ENCODE measurements at places on chromosomes 5 and 9.
A peak's percentile ranks its signal among the peaks of the same experiment; 100 is the strongest.

DNA sequence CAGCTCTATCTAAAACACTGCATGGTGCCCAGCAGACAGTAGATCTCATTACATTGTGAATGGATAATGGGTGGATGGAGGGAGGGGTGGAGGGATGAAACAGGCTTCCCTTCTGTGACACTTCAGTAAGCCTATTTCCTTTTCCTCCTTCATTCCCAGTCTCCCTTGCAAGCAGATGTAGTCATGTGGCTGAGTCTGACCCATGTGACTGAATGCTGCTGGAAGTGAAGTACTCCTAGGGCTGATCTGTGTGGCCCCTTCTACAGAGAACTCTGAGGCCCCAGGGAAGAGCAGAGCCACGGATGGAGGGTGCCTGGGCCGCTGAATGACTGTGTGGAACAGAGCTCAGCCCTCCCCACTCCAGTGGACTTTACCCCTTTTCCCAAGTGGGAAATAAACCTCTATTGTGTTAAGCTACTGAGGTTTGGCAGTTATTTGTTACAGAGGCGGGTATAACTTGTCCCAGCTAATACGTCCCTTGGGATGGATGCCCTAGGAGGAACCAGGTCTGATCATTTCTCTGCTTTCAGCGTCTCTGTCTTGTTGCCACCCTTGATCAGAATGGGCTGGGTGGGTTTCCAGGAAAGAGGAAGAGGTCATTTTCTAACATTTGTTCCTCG is 176.1 kb upstream of the MVB12B start:
- no peaks in the 10 kb centered on the region for H3K36me3 ChIP-seq
- H3K4me1 ChIP-seq = peaks cover 3% of the 10 kb centered on the region
- H3K4me3 ChIP-seq = no peak overlapping the region
- DNase-seq = no peak

- H3K4me1 ChIP-seq = peaks cover 3% of the 10 kb centered on the region
- no peak overlapping the region for H3K4me3 ChIP-seq
- DNase-seq = no peak
- peaks cover 4% of the 10 kb centered on the region for H3K36me3 ChIP-seq
- no peak overlapping the region for H3K27ac ChIP-seq
Measured at GRCh38 chr9:100457517-100457916, 15.4 kb upstream of the TMEFF1 start.

- no peaks in the 10 kb centered on the region for H3K4me1 ChIP-seq
- H3K36me3 ChIP-seq = no peaks in the 10 kb centered on the region
- H3K27ac ChIP-seq = no peak overlapping the region
- no peak for DNase-seq
- H3K4me3 ChIP-seq = peak overlapping the region; percentile 65
Measured at GRCh38 chr9:86099701-86100364, 475 bp upstream of the GOLM1 start.

- no peaks in the 10 kb centered on the region for H3K36me3 ChIP-seq
- H3K4me3 ChIP-seq = no peak overlapping the region
- H3K27me3 ChIP-seq = no peaks in the 10 kb centered on the region
Measured at GRCh38 chr9:113646946-113647914, 183.7 kb downstream of the RGS3 start.

GRCh38 chr5:81226949-81227348 is 6.2 kb upstream of the CKMT2 start:
- H3K27me3 ChIP-seq = no peaks in the 10 kb centered on the region
- H3K27ac ChIP-seq = no peak overlapping the region
- no peak overlapping the region for H3K4me3 ChIP-seq
- H3K36me3 ChIP-seq = peaks cover 6% of the 10 kb centered on the region
- no peak for DNase-seq

DNA sequence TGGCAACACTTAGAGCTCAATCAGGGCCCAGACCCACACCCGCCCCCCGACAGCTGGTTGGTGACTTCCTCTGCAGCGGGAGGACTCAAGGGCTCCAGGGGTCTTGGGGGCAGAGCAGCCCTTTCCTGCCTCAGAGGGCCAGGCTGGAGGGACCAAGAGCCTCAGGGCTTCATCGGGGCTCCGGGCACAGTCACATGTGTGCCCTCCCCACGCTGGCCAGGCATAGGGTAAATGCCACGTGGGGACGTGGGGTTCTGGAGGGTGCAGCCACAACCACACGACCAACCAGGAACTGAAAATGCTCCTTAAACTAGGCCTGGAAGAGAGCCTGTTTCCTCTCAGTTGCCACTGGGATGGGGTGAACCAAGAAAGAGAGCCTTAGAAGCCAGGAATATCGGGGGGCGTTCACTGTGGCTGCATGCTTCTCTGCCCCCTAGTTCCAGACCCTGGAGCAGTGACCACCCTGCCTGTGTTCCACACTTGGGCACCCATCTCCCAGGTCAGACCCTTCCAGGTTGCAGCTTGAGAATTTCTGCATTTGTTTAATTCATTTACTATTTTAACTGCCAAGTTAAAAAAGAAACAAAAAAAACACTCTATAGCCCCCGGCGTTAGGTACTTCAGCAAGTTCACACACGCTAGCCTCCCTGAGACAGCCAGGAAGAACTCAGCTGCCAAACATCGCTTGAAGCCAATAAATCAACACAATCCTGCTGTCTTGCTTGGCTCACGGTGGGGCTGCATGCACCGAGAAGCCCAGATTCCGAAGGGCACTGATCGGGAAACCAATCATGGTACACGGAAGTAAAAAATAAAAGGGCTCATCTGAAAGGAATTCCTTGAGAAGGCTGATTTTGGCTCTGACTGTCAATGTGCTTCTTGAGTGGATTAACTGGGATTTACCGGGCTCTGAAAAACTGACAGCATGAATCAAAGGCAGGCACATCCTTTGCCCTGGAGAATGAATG is 56.1 kb upstream of the PHYKPL start:
- H3K36me3 ChIP-seq = no peaks in the 10 kb centered on the region
- H3K4me3 ChIP-seq = no peak overlapping the region
- no peak for DNase-seq

- H3K36me3 ChIP-seq = no peaks in the 10 kb centered on the region
- no peaks in the 10 kb centered on the region for H3K4me1 ChIP-seq
- no peak overlapping the region for H3K27ac ChIP-seq
- no peaks in the 10 kb centered on the region for H3K27me3 ChIP-seq
- no peak for DNase-seq
- no peak overlapping the region for H3K4me3 ChIP-seq
Measured at GRCh38 chr5:91957666-91958065, 574.5 kb upstream of the ARRDC3 start.

GRCh38 chr9:107883496-107884124 is 394.0 kb upstream of the KLF4 start:
- H3K4me1 ChIP-seq = no peaks in the 10 kb centered on the region
- no peak overlapping the region for H3K27ac ChIP-seq
- no peak overlapping the region for H3K4me3 ChIP-seq
- H3K27me3 ChIP-seq = no peaks in the 10 kb centered on the region
- no peaks in the 10 kb centered on the region for H3K36me3 ChIP-seq

DNA sequence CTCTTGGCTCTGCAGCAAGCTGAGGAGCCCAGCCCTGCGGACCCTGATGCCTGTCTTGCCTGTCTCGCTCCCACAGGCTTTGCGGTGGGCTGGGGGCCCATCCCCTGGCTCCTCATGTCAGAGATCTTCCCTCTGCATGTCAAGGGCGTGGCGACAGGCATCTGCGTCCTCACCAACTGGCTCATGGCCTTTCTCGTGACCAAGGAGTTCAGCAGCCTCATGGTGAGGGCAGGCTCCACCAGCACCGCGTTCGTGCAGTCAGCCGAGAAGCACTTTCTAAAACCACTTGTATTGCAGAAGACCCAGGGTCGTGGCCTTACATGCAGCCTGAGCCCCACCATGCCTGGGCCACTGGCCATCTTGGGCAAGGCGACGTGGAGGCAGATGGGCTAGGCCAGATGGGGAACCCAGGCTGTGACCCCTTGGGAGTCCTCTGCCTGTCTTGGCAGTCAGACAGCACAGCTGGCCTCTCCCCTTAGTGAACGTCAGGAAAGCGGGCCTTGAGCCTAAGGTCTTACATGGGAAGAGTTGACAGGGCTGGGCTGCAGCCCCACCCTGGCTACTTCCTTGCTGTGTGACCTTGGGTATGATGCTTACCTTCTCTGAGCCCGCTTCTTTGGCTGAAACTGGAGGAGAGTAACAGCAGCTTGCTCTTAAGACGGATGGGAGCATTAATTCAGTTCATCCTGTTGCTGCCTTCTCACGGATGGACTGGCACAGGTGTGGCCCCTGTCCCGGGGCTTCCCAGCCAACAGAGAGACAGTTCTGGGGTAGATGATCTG is 8.6 kb downstream of the SLC2A8 start:
- no peak for DNase-seq
- H3K27ac ChIP-seq = no peak overlapping the region
- H3K36me3 ChIP-seq = no peaks in the 10 kb centered on the region
- H3K27me3 ChIP-seq = no peaks in the 10 kb centered on the region
- H3K4me1 ChIP-seq = no peaks in the 10 kb centered on the region

DNA sequence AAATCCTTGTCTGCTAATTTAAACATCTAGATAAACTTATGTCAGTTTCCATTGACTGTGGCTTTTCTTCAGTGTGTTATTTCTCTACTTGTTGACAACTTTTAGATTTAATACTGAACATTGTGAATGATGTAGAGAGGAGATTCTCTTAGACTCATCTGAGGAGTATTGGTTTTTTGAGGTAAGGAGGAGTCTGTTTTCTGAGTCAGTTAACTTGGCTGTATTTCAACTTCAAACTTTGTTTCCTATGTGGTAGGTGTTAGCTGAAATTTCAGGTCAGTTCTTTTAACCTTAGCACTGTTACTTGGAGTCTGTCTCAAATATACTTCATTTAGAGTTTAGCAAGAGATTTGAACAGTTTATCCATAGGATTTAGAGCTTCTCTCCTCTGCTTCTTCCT is 67.9 kb downstream of the XRCC4 start:
- no peaks in the 10 kb centered on the region for H3K27me3 ChIP-seq
- no peak overlapping the region for H3K4me3 ChIP-seq
- H3K4me1 ChIP-seq = no peaks in the 10 kb centered on the region
- DNase-seq = no peak
- H3K27ac ChIP-seq = no peak overlapping the region

DNA sequence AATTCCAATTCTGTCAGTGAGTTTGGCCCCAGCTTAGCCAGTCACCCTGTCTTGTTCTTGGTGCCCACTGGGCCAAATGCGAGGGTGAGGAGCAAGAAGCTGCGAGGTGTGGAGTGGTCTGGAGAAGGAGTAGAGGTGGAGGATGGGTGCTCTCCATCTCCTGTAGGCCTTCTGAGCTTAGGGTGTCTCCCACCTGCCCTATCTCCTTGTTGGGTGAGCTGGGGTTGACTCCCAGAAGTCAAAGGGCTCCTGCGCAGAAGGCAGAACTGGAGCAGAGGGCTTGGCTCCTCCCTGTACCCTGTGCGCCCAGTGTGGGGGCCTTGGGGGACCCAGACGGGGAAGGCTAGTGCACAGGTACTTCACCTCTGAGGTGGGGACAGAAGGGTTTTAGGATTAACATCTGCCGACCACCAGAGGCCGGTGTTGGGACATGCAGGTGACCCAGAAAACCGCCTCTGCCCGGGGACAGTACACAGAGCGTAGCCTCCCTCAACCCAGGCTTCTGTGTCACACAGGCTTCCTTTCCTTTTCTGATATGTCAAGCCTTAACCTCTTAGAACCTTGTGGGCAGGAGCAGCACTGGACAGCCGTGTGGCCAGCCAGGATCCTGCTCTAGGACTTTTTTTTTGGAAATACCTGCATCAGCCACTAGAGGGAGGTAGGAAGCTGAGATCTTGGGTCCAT is 16.9 kb downstream of the IL5 start:
- H3K27ac ChIP-seq = no peak overlapping the region
- H3K36me3 ChIP-seq = no peaks in the 10 kb centered on the region
- no peak for DNase-seq
- H3K4me1 ChIP-seq = peaks cover 10% of the 10 kb centered on the region
- no peak overlapping the region for H3K4me3 ChIP-seq
- H3K27me3 ChIP-seq = no peaks in the 10 kb centered on the region

DNA sequence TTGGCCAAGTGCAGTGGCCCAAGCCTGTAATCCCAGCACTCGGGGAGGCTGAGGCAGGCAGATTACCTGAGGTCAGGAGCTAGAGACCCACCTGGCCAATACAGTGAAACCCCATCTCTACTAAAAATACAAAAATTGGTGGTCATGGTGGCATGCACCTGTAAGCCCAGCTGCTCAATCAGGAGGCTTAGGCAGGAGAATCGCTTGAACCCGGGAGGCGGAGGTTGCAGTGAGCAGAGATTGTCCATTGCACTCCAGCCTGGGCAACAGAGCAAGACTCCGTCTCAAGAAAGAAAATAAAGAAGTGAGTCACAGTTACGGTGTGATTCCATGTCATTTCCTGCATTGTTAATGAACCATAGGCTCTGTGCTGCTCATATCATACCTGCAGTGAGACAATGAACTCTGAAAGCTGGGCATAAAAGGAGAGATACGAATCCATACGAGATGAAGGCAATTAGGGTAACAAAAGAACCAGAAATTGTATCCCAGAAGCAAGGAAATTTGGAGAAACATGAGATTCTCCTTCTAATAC is 44.6 kb downstream of the TIMD4 start:
- H3K27ac ChIP-seq = no peak overlapping the region
- no peak for DNase-seq
- H3K27me3 ChIP-seq = no peaks in the 10 kb centered on the region
- no peak overlapping the region for H3K4me3 ChIP-seq
- H3K36me3 ChIP-seq = no peaks in the 10 kb centered on the region

GRCh38 chr9:83441390-83441789 is 96.8 kb downstream of the FRMD3 start:
- H3K27ac ChIP-seq = no peak overlapping the region
- no peaks in the 10 kb centered on the region for H3K4me1 ChIP-seq
- H3K4me3 ChIP-seq = no peak overlapping the region
- no peaks in the 10 kb centered on the region for H3K27me3 ChIP-seq
- no peak for DNase-seq

DNA sequence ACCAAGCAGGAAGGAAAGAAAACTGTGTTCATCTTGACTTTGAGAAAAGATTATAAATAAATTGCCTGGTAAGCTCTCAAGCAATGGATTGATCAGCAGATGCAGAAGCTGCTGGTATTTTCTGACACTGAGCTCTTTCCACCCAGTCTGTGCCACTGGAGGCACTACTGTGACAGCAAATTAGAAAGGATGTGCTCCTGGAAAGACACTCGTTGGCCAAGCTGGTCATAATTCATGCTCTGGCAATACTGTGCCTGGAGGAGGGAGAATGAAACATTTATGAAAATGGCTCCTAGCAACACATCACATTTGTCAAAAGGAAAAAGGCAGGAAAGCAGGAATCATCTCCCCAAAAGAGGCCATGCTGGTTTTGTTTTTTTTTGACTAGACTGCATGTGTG is 84.2 kb downstream of the CAVIN4 start:
- no peaks in the 10 kb centered on the region for H3K36me3 ChIP-seq
- H3K27ac ChIP-seq = no peak overlapping the region
- DNase-seq = no peak
- H3K4me1 ChIP-seq = no peaks in the 10 kb centered on the region

All from T-cell (primary cell).